ENCODE measurements at places on chromosomes 4 and X.

GRCh38 chr4:148443512-148444295 is 1.5 kb upstream of the NR3C2 start:
- no peak for DNase-seq

DNA sequence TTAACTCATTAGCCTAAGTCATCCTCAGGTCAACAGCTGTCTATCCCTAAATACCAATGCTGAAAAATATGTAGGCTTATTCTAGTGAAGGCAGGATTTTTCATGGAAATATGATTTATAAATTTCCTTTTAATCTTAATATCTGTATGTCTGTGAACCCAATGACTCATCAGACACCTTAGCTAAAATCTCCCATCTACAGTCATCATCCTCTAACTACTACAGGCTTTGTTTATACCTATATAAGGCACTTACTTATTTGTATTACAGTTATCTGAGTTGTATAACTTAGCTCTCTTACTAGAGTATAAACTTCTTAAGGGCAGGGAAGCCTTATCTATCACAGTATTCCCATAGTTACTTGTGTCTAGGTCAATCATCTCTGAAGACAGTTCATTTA is 24.2 kb downstream of the AMMECR1 start:
- DNase-seq: no peak

GRCh38 chr4:118112117-118113046 is 78.1 kb downstream of the NDST3 start:
- no peak for DNase-seq

GRCh38 chr4:145045180-145045579 is 52.8 kb downstream of the ANAPC10 start:
- DNase-seq: no peak

GRCh38 chrX:14697451-14697850 is 168.1 kb downstream of the GLRA2 start:
- DNase-seq: no peak

- no peak for DNase-seq
Measured at GRCh38 chrX:38275615-38276014, 51.7 kb downstream of the RPGR start.

DNA sequence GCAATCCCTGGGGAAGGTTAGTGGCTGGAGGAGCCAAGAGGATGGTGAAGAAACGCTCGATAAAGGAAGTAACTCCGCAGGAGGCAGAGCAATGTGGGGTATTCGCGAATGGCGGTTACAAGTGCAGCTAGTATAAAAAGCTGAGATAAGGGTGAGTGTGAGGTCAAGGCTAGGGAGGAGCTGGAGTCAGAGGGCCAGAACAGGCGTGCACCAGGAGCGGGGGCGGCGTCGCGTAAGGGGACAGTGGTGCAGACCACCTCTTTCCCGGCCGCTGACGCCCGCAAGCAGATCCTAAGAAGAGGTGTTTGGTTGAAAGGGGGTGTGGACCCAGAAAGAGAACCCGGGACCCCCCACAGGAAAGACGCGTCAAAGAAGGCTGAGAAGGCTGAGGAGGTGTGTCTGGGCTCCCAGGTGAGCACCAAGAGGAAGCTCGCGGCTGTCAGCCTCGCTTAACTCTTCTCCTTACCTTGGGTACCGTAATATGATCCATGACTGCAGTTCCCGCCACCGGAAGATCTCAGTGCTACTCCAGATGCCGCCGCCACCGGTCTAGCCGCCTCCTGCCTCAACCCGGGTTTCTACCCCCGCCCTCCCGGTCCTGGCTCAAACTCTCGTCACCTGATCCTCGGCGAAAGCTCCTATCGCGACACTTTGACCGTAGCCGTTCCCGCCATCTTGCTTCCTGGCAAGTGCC is at the start of gene MTMR8:
TSS of gene MTMR8 (minus strand) at position 579 of the 694 bp plus-strand sequence. CDS start at position 490, 89 bp downstream.
- peak; percentile 52 for DNase-seq

DNA sequence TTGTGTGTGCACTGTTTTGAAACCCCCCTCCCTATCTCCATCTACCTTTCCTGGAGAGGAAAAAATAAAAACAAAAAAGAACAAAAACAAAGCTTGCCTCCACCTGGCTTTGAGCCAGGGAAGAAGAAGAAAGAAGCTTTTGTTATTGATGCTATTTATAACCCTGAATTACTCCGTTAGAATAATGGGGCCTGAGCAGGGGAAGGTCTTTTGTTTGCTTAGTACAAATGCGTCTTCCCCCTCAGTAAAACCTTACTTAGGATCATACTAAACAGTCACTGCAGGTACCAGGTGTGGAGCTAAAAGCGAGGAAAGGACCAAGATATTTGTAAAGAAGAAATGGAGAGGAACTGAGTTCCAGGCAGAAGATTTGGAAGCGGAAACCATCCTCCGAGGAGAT is 352.1 kb downstream of the KCNIP4 start:
- peak; percentile 26 for DNase-seq

DNA sequence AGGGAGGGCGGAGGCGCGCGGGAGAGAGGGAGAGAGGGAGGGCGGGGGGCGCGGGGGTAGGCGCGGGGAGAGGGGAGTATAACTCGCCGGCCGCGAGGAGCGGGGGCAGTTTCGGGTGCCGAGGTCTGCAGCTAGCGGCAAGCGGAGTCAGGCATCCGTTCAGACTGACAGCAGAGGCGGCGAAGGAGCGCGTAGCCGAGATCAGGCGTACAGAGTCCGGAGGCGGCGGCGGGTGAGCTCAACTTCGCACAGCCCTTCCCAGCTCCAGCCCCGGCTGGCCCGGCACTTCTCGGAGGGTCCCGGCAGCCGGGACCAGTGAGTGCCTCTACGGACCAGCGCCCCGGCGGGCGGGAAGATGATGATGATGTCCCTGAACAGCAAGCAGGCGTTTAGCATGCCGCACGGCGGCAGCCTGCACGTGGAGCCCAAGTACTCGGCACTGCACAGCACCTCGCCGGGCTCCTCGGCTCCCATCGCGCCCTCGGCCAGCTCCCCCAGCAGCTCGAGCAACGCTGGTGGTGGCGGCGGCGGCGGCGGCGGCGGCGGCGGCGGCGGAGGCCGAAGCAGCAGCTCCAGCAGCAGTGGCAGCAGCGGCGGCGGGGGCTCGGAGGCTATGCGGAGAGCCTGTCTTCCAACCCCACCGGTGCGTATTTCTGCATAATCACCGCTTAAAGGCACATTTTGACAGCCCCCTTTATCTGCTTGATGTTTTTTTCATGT is at the start of gene POU4F2:
TSS of gene POU4F2 (plus strand) at position 108 of the 720 bp plus-strand sequence. CDS start at position 356, 248 bp downstream.
- no peak for DNase-seq

- DNase-seq: no peak
Measured at GRCh38 chr4:79476196-79476595, 68.2 kb upstream of the GK2 start.

- no peak for DNase-seq
Measured at GRCh38 chrX:55149242-55149641, 60.4 kb downstream of the PAGE2 start.

- DNase-seq: no peak
Measured at GRCh38 chr4:80116516-80116915, 43.5 kb upstream of the ANTXR2 start.

DNA sequence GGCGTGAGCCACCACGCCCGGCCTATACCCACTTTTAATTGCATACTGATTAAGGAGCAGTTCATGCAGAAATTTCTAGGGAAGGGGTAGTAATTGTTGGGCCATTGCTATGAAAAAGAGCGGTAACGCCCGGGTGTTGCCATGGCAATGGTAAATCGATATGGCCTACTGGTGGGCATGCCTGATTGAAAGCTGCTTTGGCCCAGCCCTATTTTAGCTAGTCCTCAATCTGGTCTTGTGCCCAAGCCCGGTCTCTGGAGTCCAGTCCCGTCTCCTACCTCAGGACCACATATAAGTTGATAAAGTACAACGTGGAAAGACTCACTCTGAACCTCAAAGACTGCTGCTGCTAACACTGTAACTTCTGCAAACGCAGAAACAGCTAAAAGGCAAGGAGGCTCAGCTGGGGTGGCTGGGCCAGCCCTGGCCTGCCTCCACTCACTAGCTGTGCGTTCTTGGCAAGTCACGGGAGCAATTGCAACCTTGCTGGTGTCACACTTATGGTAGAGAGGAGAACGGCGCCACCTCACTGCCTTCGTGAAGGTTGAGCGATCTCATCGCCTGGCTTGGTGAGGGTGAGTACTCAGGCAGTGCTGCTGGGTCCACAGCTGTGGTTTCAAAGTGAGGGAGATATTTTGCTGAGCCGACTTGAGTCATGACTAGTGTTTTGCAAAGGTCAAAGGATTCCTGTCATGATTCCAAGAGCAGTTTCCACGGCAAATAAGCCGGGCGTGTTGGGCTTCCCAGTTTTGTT is 57.0 kb upstream of the GRPEL1 start:
- no peak for DNase-seq

DNA sequence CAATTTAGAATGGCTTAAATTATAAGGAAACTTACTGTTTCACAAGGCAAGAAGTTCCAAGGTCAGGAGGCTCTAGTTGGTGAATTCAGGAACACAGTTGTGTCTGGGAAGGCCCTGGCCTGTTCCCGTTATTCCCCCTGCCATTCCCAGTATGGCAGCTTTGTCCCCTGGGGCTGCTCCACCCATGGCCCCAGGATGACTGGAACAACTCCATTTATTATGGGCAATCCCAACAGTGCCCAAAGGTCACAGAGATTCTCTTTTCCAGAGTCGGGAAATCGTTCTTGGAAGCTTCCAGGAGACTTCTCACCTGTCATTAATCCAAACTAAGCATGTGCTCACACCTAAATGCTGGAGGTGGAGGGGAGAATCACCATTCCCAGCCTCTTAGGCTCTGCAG is 2.8 kb upstream of the PRKG2 start:
- DNase-seq: no peak

DNA sequence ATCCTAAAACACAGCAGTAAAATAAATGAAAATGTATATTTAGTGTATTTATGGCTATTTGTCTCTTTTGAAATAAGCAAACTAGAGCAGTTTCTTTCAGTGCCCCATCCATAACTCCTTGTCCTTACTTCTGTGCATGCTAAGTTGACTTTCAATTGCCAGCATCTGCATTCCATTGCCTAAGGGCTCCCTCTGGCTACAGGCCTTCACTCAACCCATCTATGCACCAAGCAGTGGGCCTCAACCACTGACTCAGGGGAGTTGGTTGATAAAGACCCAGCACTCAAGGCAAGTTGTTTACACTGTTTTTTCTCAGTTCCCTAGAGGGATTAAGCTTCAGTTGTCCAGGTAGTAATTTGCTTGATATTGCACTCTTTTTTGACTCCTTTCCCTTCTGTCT is 265.7 kb downstream of the IQCM start:
- no peak for DNase-seq

DNA sequence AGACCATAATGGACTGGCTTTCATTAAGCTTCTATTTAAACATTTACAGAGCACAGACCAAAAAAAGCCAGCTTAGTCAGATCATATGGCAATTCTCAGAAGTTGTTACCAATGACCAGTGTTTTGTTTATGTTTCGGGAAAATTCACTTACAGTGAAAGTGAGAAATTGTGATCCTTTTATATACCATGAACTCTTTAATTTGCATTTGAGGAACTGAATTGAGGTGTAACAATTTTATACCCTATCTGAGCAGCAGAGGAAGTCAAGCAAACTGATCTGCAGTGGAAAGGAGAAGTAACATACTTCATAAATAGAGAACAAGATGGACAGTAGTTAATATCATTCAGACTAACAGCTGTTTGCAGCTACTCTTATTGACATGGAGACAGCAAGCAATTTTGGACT is 97.1 kb downstream of the TMA16 start:
- no peak for DNase-seq

GRCh38 chrX:106404512-106404911 is 207.3 kb upstream of the RADX start:
- no peak for DNase-seq

GRCh38 chr4:46445710-46446314 is 55.9 kb upstream of the GABRA2 start:
- no peak for DNase-seq

DNA sequence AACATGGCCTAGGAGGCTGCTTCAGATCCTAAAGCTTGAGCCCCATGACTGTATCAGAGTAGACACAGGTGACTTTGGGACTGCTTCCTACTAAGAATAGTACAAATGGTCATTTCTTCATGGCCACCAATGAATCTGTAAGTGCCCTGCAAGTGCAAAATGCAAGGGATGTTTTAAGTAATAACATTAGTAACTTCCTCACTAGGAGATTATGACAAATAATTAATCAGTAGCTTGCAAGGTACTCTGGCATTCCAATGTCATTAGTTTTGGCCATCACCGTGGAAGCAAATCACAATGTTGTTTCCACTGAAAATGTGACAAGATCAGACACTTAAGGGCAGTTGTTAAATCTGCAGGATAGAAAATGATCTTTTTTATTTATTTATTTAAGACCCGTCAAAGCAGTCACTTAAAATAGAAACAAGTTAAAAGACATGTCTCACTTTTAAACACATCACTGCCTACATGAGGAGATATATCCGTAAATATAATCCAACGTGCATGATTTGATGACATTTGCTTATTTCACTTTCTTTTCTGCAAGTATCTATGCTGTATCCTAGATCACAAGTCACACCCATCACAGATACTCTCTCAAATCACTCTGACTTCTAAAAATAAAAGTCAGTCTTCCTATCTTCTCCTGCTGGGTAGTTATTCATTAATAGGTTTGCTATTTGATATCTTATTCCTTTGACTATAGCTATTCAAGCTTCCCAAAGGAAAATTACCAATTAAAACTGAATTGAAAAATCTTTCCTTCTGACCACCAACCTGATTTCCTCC is 400.6 kb downstream of the IL15 start:
- no peak for DNase-seq

DNA sequence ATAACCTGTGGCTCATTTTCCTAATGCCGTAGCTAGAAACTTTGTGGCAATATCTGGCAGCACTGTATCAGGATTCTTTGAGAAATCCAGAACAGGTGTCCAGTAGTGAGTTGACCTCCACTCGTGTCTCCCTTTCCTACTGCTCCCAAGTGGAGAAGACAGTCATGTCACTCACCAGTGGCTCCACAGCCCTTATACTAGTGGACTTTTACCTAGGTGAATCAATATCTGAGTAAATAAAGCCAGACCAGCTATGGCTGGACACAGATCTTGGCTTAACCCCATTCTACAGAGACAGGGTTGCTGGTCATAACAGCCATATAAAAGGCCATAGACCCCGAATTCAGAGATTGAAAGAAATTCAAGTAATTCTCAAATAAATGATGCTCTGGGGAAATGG is 46.5 kb upstream of the SHROOM4 start:
- no peak for DNase-seq

GRCh38 chrX:27675493-27675892 is 85.3 kb downstream of the DCAF8L2 start:
- DNase-seq: no peak

GRCh38 chrX:70096052-70096451 is 33.8 kb downstream of the OTUD6A start:
- DNase-seq: no peak

- DNase-seq: no peak
Measured at GRCh38 chrX:109782994-109783700, 50.1 kb upstream of the ACSL4 start.

Data from putamen (tissue), 1 donor.